ENCODE measurements at places on chromosomes 12 and 14.

DNA sequence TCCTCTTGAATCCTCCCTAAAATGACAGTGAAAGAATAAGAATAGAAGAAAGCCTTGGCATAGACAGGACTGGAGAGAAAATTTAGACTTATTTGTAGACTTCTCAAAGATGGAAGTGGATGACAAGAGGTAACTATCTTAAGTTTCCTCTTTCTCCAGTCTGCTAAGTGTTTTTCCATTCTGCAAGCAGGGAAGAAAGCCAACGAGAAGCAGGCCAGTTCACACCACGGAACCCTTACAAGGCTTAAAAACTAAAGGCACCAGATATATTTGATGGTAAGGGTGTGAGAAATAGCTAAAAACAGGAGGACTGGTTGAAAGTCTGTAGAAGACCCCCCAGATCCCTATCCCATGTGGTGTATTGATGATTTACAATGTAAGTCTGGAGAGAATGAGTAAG is 82.9 kb upstream of the GPHB5 start:
- no peak for DNase-seq

DNA sequence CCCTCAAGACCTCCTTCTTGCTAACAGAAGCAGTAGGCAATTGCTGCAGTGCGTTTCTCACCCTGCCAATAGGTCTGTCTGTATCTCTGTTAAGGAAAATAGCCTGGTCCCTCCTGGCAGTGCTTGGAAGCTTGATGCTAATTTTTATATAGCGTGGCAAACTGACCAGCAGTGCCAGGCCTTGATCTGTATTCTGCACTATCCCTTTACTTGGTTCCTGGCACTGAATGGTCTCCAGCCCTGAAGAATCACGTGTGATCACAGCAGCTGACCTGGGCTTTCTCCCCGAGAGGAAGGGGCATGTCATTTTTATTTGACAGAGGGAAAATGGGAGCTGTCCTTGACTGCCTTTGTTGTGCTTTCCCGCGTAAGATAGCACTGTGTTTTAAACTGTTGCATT is 48.7 kb upstream of the TRAF3 start:
- no peak for DNase-seq

- DNase-seq = no peak
Measured at GRCh38 chr12:129964826-129965457, 61.1 kb upstream of the TMEM132D start.

- DNase-seq = no peak
Measured at GRCh38 chr12:47707905-47708543, 2.2 kb upstream of the RPAP3 start.

DNA sequence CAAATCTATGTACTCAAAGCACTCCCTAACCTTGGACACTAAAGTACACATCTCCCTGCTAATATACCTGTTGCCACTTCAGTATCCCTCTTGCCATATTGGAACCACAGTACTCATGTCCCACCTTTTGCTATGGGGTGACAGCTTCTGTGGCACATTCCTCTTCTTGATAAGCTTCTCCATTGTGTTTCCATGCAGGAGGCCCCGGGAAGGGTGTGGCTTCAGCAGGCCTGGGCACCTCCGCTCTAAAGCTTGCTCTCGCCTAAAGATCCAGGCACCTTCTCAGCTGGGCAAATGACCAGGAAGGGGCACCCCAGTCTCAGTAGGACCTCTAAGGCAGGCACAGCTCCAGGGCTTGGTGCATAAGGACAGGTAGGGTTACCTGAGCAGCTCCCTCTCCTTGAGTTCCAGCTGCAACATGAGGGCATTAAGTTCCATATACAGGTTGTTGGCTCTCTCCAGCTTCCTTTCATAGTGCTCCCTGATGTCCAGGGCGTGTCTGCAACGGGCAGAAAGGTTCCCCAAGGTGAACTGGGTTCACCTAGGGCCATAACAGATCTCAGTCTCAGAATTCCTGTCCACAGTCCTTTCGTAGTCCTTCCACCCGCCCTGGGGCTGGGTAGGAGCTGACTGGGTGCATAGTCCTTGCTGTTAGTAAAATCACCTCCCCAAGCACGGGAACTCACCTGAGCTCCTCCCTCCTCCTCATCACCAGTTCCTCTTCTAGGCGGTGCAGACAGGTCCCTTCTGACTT is 15.9 kb downstream of the MAP3K12 start:
- DNase-seq = no peak

GRCh38 chr14:20460458-20461224 is 593 bp downstream of the PIP4P1 start:
- DNase-seq = peak; percentile 80

GRCh38 chr14:100861188-100861936 is 35.4 kb downstream of the MEG3 start:
- no peak for DNase-seq

- DNase-seq = no peak
Measured at GRCh38 chr14:51308866-51309265, 68.8 kb downstream of the TMX1 start.

DNA sequence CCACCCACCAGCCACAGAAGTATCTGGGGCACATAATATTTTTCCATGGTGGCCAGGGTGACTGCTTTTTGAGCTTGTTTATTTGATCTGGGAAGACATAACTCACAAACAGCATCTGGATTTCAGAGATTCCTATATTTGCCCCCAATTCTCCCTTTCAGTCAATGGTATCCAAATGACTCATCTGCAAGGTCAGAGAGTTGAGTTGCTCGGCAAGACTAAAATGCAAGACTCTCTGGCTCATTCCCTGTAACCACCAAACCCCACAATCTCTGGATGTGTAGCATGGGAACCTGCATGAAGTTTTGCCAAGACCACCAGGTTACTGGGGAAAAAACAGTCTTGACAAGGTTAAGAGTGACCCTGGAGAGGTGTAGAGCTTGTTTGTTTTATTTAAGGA is 174.9 kb upstream of the FAR2 start:
- DNase-seq = no peak

- no peak for DNase-seq
Measured at GRCh38 chr12:123267991-123268843, 3.4 kb downstream of the CDK2AP1 start.

DNA sequence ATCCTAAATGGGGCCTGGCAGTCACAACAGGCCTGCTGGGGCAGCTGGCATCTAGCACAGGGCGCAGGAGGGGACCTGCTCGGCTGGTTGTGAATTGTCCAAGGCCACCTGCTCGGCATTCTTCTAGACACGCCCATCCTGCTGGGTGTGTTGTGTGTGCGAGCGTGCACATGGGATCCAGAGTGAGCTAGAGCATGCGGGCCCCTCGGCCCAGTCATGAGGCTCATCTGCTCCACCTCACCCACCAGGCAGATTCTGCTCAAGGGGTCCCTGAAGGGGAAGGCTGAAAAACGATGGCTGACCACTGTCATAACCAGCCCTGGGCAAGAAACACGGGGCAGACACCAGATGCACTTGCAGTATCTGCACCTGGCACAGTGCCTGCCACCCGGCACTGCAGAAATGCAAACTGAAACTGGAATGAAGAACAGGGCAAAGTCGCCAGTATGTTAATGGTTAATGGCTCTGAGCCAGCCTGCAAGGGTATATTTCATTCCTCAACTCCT is 31.8 kb downstream of the MAX start:
- no peak for DNase-seq

- no peak for DNase-seq
Measured at GRCh38 chr12:42780671-42781070, 191.1 kb upstream of the PRICKLE1 start.

Measured in CD4-positive, alpha-beta T cell treated with Interleukin-21 for 1 hour (primary cell).